ENCODE measurements at places on chromosomes 2 and 18. TPM values are rescaled to one million over a fixed set of nuclear protein-coding genes. Genes with fewer than 3 reads are reported as not detected.

The RAB6C gene
- not detected for total RNA-seq

- DNase-seq = no peak
- no peak overlapping the region for H3K27ac ChIP-seq
- H3K36me3 ChIP-seq = no peaks in the 10 kb centered on the region
- no peaks in the 10 kb centered on the region for H3K4me1 ChIP-seq
Observed at GRCh38 chr2:81549646-81550045, 1245.1 kb upstream of the LRRTM1 start.

The BOLL gene
- total RNA-seq = not detected

DNA sequence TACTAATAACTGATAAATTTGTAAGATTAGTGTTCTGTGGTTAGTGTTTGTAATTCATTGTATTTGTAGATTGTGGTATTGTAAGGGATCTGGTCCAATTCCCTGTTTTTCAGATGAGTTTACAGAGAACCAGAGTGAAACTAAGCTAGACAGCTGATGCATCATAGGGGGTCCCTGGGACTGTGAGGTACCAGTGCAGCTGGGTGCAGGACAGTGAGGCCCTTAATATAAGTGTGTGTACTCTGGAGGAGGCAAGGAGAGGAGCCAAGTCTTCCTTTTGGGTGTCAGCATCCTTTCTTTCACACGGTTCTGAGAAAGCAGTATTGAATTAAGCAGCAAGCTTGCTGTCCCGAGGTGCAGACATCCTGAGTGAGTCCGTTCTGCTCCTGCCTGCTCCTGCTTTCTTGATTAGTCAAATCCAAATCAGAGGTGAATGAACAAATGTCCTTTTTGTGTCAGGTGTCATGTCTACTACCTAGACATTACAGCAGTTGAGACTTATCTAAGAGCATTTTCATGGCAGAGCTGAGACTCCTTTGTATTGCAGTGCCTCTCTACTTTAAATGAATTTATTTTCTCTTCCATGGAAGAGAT, 194.9 kb downstream of the MCFD2 start:
- peaks cover 8% of the 10 kb centered on the region for H3K4me1 ChIP-seq
- H3K4me3 ChIP-seq = no peak overlapping the region
- no peaks in the 10 kb centered on the region for H3K36me3 ChIP-seq
- no peak for DNase-seq

The RAMP1 gene
- total RNA-seq = not detected

GRCh38 chr2:202765436-202765835, 106.1 kb downstream of the ICA1L start:
- no peak for DNase-seq
- H3K27me3 ChIP-seq = no peaks in the 10 kb centered on the region
- H3K4me1 ChIP-seq = no peaks in the 10 kb centered on the region
- H3K36me3 ChIP-seq = no peaks in the 10 kb centered on the region
- no peak overlapping the region for H3K4me3 ChIP-seq
- H3K27ac ChIP-seq = no peak overlapping the region

GRCh38 chr2:144237830-144238627, 281.9 kb downstream of the ZEB2 start:
- peaks cover 46% of the 10 kb centered on the region for H3K4me1 ChIP-seq
- no peak overlapping the region for H3K27ac ChIP-seq
- no peak overlapping the region for H3K4me3 ChIP-seq

GRCh38 chr2:216539791-216540241, 41.2 kb downstream of the RPL37A start:
- peaks cover 13% of the 10 kb centered on the region for H3K4me1 ChIP-seq
- DNase-seq = peak; percentile 28
- H3K27ac ChIP-seq = peak overlapping the region; percentile 34

DNA sequence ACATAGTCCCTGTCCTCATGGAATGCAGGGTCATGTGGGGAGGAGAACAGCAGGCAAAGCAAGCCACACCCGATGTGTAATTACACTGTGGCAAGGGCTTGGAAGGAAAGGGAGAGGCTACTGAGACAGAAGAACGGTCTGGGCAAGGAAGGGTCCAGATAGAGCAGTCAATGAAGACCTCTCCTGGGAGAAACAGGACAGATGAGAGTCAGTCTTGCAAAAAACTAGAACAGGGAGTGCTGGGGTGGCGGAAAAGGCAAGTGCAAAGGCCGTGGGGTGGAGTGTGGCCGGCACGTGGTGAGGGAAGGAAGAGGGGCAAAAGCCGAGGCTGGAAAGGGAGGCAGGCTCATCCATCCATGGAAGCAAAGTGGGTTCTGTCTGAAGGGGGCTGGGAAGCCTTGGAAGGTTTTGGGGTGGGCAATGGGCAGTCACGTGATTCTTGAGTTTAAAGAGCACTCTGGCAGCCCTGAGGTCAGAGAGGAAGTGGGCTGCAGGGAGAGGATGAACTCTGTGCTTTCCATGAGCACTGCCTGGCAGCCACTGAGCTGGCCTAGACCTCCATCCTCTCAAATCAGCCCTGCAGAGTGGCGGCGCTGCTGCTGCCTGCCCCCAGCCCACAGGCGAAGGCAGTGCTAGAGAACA, 182.2 kb downstream of the INHBB start:
- no peak for DNase-seq
- H3K27me3 ChIP-seq = peaks cover 5% of the 10 kb centered on the region
- H3K27ac ChIP-seq = no peak overlapping the region

- no peak overlapping the region for H3K27ac ChIP-seq
- no peak overlapping the region for H3K4me3 ChIP-seq
- H3K27me3 ChIP-seq = no peaks in the 10 kb centered on the region
- H3K36me3 ChIP-seq = no peaks in the 10 kb centered on the region
- DNase-seq = no peak
Observed at GRCh38 chr2:150234787-150235446, 252.6 kb downstream of the RND3 start.

DNA sequence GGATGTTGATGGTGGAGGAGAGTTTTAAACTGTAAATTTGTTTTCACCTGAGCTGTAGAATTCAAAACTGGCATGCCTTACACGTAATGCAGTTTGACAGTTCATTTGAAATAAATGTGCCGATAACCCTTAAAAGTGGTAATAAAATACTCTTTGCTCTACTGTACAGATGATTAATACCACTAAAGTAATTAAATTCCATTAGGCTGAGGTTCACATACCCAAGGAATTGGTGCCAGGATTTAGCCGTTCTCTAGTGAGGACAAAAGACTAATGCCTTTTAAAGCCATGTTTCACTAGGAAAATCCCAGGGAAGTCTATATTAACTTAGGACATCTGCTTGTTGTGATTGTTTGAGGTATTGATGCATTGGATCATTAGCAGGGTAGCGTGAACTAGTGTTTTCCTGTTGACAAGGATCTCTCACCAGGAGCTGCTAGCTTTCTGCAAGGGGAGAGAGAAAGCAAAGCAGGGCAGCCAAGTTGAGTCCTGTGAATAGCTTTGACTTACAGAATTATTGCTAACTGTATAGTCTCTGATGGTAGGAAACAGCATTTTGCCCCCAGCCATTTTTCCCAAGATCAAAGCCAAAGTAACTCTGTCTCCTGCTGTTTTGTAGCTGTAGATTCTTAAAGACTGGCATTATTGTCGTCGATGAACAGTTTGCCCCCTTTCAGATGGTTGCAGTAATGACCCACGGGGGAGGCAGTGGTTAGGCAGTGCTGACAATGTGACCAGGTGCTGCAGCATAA, 280.9 kb upstream of the FANCL start:
- DNase-seq = no peak
- no peak overlapping the region for H3K4me3 ChIP-seq
- H3K27ac ChIP-seq = no peak overlapping the region
- no peaks in the 10 kb centered on the region for H3K4me1 ChIP-seq
- no peaks in the 10 kb centered on the region for H3K36me3 ChIP-seq
- no peaks in the 10 kb centered on the region for H3K27me3 ChIP-seq

The CHRND gene
- not detected for total RNA-seq

The PCARE gene
- total RNA-seq = 0.08 TPM

- DNase-seq = no peak
- H3K4me3 ChIP-seq = no peak overlapping the region
- H3K36me3 ChIP-seq = no peaks in the 10 kb centered on the region
- H3K27me3 ChIP-seq = no peaks in the 10 kb centered on the region
Observed at GRCh38 chr18:31410716-31411483, 34.3 kb downstream of the DSG4 start.

DNA sequence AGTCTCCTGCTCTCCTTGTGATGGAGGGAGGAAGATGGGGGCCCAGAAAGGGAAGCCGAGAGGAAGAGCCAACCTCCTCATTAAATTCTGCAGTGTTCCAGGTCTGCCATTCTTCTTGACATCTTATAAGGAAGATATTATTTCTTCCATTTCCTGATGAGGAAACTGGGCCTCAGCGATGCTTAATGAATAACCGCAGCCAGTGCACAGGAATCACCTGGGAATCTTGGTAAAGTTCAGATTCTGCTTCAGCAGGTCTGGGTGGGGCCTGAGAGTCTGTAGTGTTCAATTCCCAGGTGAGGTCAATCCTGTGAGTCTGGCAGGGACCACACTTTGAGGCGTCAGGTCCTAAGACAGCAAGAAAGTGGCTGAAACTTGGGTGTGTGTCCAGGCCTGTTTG, 17.3 kb downstream of the PCARE start:
- H3K4me3 ChIP-seq = no peak overlapping the region
- H3K27ac ChIP-seq = no peak overlapping the region
- no peaks in the 10 kb centered on the region for H3K36me3 ChIP-seq
- H3K4me1 ChIP-seq = no peaks in the 10 kb centered on the region
- H3K27me3 ChIP-seq = no peaks in the 10 kb centered on the region
- no peak for DNase-seq

- no peak overlapping the region for H3K4me3 ChIP-seq
- no peaks in the 10 kb centered on the region for H3K4me1 ChIP-seq
- no peak overlapping the region for H3K27ac ChIP-seq
- DNase-seq = no peak
- H3K36me3 ChIP-seq = no peaks in the 10 kb centered on the region
Observed at GRCh38 chr2:31013301-31013700, 124.9 kb downstream of the GALNT14 start.

GRCh38 chr2:189249171-189249570, 69.6 kb upstream of the COL5A2 start:
- no peak for DNase-seq
- no peak overlapping the region for H3K4me3 ChIP-seq
- H3K4me1 ChIP-seq = no peaks in the 10 kb centered on the region
- H3K27ac ChIP-seq = no peak overlapping the region
- H3K27me3 ChIP-seq = no peaks in the 10 kb centered on the region

GRCh38 chr2:157466764-157467163, 22.9 kb upstream of the CYTIP start:
- DNase-seq = no peak
- H3K4me1 ChIP-seq = peaks cover 30% of the 10 kb centered on the region
- H3K27ac ChIP-seq = peak overlapping the region; percentile 14
- no peaks in the 10 kb centered on the region for H3K36me3 ChIP-seq
- H3K27me3 ChIP-seq = no peaks in the 10 kb centered on the region

DNA sequence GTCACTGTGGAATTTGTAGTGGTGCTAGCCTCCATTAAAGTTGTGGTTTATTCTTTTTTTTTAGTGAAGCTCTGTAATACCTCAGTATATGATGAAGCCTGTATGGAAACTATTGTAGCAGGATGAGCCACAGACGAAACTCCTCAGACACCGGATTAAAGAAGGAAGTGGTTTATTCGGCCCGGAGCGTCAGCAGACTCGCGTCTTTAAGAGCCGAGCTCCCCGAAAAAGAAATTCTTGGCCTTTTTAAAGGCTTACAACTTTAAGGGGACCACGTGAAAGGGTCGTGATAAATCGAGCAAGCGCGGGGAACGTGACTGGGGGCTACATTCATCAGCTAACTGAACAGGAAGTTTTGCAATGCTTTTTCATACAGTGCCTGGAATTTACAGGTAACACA, 8.1 kb upstream of the CCL20 start:
- H3K27me3 ChIP-seq = no peaks in the 10 kb centered on the region
- peak; percentile 45 for DNase-seq
- H3K4me1 ChIP-seq = peaks cover 3% of the 10 kb centered on the region
- H3K36me3 ChIP-seq = no peaks in the 10 kb centered on the region
- H3K4me3 ChIP-seq = no peak overlapping the region
- peak overlapping the region; percentile 52 for H3K27ac ChIP-seq

GRCh38 chr2:70984576-70985282, 6.3 kb downstream of the ANKRD53 start:
- H3K27me3 ChIP-seq = no peaks in the 10 kb centered on the region
- peaks cover 18% of the 10 kb centered on the region for H3K36me3 ChIP-seq
- H3K27ac ChIP-seq = no peak overlapping the region
- H3K4me3 ChIP-seq = no peak overlapping the region
- no peak for DNase-seq

The ACOXL gene
- total RNA-seq = 1.1 TPM

Measured in GM12878 (cell line).